ENCODE measurements at places on chromosomes 13 and 19.
A peak's percentile ranks its signal among the peaks of the same experiment; 100 is the strongest.

GRCh38 chr19:53131085-53131590 is 1.6 kb downstream of the ZNF415 start:
- DNase-seq, result no peak

GRCh38 chr13:90623318-90624011 is 724.0 kb upstream of the MIR17HG start:
- DNase-seq, result no peak

- DNase-seq, result no peak
Observed at GRCh38 chr13:63631006-63631405, 2215.4 kb upstream of the PCDH20 start.

- DNase-seq, result no peak
Observed at GRCh38 chr19:16068696-16069259, 7.5 kb upstream of the TPM4 start.

DNA sequence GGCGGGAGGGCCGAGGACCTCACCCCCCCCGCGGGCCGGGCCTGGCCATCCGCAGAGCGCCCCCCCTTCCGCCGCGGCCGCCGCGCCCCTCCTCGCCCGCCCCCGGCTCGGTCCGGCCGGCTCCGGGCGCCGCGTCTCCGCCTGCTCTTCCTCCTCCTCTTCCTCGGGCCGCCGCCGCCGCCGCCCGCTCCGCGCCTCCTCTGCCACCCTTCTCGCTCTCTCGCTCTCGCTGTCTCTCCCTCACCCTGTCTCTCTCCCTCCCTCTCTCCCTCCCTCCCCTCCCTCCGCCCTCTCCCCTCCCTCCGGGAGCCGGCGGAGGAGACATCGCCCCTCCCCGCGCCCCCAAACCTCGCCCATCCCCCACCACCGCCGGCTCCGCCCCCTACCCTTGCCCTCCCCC is at the start of gene SHANK1:
SHANK1 (minus strand) TSS at position 237 of the 400 bp plus-strand sequence. CDS start 2,883 bp downstream, outside the sequence.
- DNase-seq, result no peak

GRCh38 chr19:46042252-46042883 is 1.6 kb upstream of the IGFL4 start:
- DNase-seq, result no peak

DNA sequence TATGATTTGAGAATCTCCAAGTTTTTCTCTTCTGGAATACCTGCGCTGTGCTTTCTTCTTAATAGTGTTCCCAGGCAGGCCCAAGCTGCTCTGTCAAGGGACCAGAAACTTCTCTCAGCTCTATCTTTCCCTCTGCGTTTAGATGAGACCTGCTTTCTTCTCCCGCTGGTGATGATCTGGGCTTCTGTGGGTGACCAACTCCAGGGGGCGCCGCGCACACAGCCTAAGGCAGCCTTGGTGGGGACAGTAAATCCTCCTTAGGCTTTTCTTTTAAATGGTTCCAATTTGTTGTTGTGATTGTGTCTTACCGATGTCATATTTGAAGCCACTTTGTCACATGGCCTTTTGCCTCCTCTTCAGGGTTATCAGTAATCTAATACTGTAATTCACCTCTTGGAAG is 439.4 kb upstream of the KLF12 start:
- no peak for DNase-seq

- no peak for DNase-seq
Observed at GRCh38 chr13:39422845-39423565, 180.0 kb downstream of the LHFPL6 start.

DNA sequence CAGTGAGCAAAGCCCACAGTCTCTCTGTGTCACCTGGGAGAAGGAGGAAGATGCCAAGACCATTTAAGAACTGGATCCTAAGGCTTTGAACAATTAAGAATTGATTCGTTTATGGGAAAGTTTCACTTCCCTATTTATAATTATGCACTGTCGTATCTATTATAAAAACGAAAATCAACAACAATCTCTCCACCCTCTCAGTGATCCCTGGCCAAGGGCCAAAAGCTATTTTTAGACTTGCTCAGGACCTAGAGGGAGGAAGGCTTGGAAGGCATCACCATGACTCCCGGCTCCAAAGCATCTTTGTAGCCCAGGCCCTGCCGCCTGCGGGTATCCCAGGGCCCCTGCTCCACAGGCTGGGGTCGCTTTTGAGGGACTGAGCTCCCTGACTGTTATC is 1.3 kb downstream of the RHPN2 start:
- DNase-seq, result peak; percentile 55

- DNase-seq, result no peak
Observed at GRCh38 chr13:97986835-97987234, 33.4 kb downstream of the IPO5 start.

GRCh38 chr19:5560156-5560555 is 7.6 kb downstream of the TINCR start:
- DNase-seq, result no peak

DNA sequence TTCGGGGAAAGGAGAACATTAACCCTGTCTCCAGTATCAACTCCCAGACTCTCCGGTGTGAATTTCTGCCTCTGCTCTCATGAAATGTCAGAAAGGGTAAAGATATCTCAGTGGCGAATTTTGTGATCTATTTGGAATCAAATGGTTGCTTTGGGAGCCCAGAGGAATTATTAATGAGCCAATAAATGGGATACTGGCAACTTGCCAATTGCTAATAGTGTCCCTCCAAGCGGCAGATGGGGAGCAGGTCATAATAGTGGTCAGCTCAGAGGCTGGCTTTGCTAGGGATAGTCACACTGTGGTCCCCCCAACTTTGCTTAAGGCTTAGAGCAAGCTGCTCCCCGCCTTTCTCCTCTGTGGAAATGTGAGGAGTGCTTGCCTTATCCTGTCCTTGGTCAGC is 176.1 kb upstream of the KL start:
- no peak for DNase-seq

DNA sequence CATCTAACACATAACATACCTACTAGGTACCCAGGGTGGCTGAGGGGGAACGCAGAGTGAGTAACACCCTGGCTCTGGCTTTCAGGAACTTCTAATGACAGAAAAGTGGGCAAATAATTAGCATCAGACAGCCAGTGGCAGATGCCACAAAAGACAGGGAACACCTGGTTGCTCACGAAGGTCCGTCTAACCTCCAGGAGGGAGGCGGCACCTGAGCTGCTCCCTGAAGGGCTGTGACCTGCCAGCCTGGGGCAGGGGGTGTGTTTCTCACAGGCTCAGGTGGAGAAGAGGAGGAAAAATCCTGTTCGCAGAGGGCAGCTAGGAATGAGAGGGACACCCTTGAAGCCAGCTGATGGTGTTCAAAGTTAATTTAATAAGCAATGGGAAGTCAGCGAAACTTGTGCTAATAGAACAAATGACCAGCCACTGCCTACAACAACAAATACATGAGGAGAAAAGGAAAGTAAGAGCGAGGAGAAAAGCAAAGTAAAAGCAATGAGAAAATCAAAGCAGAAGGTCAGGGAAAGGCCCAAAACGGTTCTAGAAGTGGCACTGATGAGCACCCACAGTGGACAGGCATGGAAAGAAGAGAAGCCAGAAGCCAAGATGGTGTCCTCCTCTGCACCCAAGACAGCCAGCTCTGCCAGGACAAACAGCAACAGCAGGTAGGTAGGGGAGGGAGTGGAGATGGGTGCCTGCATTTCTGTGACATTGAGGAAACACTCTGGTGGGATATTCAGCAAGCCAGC is 87.3 kb downstream of the STK24 start:
- no peak for DNase-seq

GRCh38 chr13:42378383-42378780 is 106.4 kb downstream of the AKAP11 start:
- no peak for DNase-seq

GRCh38 chr19:6825076-6825774 is 52.7 kb downstream of the VAV1 start:
- no peak for DNase-seq

- DNase-seq, result no peak
Observed at GRCh38 chr13:66162470-66162869, 1067.7 kb downstream of the PCDH9 start.

DNA sequence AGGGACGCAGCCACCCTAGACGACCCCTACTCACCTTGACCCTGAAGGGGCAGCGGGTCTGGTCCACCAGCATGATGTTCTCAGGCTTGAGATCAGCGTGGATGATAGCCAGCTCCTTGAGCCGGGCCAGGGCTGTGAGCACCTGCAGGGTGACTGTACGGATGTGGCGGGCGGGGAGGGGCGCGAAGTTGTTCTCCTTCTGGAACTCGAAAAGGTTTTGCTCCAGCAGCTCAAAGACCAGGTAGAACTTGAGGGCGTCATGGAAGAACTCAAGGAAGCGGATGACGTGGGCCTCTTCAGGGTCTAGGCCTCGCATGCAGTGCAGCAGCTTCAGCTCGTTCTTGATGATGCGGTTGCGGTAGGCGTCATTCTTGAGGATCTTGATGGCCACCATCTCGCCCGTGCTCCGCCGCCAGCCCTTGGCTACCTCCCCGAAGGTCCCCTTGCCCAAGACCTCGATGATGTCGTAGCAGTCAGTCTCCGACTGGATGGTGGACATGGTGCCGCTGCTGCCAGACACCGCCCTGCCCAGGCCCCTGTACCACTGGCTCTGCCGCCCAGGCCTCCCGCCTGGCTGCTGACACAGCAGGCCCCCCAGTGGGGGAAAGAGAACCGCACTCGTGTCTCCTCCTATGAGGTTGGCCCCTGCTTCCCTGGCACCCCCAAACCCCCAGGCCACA is 437 bp downstream of the HIPK4 start:
- DNase-seq, result no peak

DNA sequence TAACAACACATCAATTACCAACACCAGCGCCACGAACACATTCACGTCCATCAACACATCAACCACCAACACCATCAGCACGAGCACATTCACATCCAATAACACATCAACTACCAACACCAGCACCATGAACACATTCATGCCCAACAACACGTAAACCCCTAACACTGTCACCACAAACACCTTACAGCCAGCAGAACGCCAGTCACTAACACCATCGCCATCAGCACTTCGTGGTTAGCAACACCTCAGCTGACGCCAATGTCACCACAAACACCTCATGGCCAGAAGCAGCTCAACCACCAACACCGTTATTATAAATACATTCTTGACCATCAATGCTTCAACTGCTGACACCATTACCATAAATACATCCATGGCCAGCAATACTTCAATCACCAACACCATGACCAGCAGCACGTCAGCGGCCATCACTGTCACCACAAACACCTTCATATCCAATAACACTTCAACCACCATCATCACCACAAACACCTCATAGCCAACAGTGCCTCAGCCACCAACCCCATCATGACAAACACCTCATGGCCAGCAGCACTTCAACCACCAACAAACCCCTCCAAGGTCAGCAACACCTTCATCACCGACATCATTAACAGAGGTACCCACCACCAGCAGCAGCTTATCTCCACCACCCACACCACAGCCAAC is 9.4 kb downstream of the FCER2 start:
- DNase-seq, result no peak

- no peak for DNase-seq
Observed at GRCh38 chr13:93716623-93717022, 490.0 kb downstream of the GPC6 start.

DNA sequence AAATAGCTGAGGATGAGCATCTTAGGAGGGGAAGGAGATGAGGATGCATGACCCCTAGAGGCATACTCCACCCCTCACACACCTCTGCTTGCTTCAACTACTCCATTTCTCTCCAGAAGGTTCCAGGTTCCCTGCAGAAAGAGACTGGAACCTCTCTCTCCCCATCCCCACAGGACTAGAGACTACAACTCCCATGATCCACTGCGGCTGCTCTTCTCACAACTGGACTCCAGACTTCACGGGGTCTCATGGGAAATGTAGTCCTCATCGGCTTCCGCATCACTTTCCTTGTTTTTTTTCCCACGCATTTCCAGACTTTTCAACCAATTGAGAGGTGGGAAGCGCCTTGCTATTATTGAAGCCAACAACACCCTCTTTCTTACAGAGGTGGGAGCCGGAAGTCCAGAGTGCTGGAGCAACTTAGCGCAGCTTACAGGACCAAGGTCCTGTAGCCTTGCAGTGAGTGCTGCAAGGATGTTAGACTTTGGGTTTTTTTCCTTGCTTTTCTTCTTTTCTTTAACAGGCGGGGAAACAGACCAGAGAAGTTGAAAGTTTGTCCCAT is 13.9 kb upstream of the CACNG6 start:
- DNase-seq, result peak; percentile 6

GRCh38 chr19:795691-796581 is 1.3 kb upstream of the PTBP1 start:
- DNase-seq, result no peak

GRCh38 chr13:43776501-43777079 is 10.2 kb downstream of the ENOX1 start:
- no peak for DNase-seq

DNA sequence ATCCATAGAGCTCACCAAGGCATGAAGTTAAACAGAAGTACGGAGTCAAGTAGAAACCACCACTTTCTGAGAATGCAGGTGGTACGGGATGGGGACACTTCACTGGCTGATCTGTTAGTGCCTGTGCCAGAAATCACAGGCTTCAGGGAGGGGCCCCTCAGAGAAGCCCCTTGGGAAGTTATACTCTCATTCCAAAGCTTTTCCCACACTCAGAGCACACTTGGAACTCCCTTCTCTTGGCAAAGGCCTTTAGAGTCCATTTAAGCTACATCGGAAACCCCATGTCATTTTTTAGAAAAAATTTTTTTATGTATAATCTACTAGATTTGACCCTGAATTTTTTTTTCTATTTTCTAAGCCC is 80.7 kb upstream of the WASF3 start:
- no peak for DNase-seq

DNA sequence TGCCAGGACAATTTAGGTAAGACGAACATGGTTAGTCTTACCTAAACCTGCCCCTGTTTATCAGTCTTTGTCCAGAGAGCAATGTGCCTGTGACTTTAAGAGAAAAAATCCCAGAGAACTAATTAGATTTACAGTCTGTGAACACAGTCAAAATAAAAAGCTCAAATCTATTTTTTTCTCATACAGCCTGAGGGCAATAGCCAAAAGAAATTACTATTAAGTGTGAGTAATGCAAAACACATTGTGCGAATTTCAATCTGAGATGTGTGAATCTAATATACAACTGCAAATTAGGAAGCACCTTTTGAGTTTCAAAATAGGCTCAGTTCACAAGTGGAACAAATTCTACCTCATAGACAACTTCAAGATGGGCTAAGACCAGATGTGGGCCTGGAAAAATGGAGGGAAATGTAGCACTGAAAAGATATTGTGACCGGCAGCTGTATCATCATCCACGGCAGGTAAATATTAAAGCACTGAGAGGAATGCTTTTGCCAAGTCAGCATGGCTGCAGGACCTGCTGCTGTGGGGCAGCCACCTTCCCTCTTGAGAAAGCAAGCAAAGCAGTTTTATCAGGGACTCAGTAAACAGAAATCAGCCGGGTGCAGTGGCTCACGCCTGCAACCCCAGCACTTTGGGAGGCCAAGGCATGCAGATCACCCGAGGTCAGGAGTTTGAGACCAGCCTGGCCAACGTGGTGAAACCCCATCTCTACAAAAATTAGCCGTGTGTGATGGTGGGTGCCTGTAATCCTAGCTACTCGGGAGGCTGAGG is 114.8 kb downstream of the KATNAL1 start:
- DNase-seq, result no peak

DNA sequence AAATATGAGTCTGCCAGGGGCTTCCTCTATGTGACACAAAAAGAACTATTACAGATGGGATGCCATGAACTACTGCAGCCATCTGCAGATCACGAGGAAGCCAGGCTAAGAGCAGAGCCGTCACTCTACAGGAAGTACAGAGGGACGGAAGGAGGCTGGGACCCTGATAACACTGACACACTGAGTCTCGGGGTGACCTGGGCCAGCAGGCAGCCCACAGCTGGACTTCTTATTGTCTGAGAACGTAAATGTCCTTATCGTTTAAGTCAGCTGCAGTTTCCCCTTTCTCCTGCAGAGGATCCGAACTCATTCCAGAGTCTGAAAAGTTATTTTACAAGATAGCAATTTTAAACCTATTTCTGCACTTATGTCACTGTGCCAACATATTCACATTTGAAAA is 20.7 kb downstream of the PARP4 start:
- DNase-seq, result no peak

- no peak for DNase-seq
Observed at GRCh38 chr19:615619-616018, 17.7 kb downstream of the POLRMT start.
